Dorsolateral prefrontal cortex (tissue), 122 donors: ENCODE measurements at places on chromosomes 4 and X. TPM values are rescaled to one million over a fixed set of nuclear protein-coding genes. Genes with fewer than 3 reads are reported as not detected.

Gene GPR143
- 3.9 TPM for total RNA-seq

Gene TBX22
- total RNA-seq = not detected

Gene EPGN
- total RNA-seq = not detected

Gene MYOZ2
- 0.72 TPM for total RNA-seq

Gene PPP1R3F
- 38.2 TPM for total RNA-seq

Gene ASMT
- total RNA-seq = 0.75 TPM

Gene DUSP21
- total RNA-seq = not detected
